ENCODE measurements at places on chromosomes 6 and 20. TPM values are rescaled to one million over a fixed set of nuclear protein-coding genes. Genes with fewer than 3 reads are reported as not detected.

COL10A1 gene
- 0.29 TPM for total RNA-seq

LGSN gene
- not detected for total RNA-seq

TREML2 gene
- total RNA-seq, result not detected

HSPA12B gene
- not detected for total RNA-seq

CD24 gene
- under 0.01 TPM for total RNA-seq

TBC1D7 gene
- 18.6 TPM for total RNA-seq

BPI gene
- total RNA-seq, result not detected

PNLDC1 gene
- 0.18 TPM for total RNA-seq

FILIP1 gene
- total RNA-seq, result not detected

APOM gene
- 1.4 TPM for total RNA-seq

Data from myometrial cell (primary cell).